Activated CD4-positive, alpha-beta T cell treated with anti-CD3 and anti-CD28 coated beads for 24 hours (primary cell): ENCODE measurements at places on chromosomes 12 and 14.

DNA sequence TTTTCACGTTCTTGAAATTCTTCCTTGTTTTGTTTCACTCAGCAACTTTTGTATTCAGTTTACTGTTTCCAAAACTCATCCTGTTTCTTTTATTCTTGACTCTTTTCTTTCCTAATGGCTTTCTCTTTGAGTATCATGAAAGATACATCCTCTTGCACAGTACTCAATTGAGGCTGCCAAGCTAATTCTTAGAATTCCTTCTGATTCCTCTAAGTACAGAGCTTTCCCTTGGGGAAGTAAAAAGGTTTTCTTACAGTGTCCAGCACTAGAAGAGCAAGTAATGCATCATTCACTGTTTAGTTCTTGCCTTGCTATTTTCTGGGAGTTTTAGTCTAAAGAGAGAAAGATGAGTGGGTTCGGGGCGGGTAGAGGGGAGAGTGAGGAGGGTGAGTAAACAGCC lies 154.1 kb downstream of the NEDD1 start:
- no peak for DNase-seq

- no peak for DNase-seq
These were observed 12.7 kb downstream of the SERPINA5 start for GRCh38 chr14:94593749-94594431.

GRCh38 chr14:102063808-102064429 lies 22.9 kb downstream of the HSP90AA1 start:
- no peak for DNase-seq

GRCh38 chr12:24020397-24021163 lies 71.1 kb upstream of the SOX5 start:
- DNase-seq, result no peak

DNA sequence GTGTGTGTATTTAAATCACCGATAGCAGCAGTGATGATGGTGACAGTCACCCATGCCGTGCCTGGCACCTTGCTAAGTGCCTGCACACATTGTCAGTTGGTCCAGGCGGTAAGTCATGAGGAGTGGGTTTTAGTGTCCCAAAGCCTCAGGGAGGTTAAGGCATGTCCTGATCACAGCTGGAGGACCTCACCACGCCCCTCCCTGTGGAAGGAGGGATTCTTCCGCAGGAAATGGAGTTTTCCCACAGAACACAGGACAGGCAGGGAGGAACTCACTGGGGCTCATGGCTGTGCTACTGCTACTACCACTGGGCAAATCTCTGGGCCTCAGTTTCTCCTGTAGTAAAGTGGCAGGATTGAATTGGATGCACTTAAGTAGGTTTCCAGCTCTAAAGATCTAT lies 142.3 kb downstream of the CACNA1C start:
- no peak for DNase-seq

GRCh38 chr12:1993341-1993740 lies 10.9 kb downstream of the DCP1B start:
- DNase-seq, result no peak
